PC-3 (cell line): ENCODE measurements at places on chromosomes 5 and 9. TPM values are rescaled to one million over a fixed set of nuclear protein-coding genes. Genes with fewer than 3 reads are reported as not detected.

- DNase-seq, result peak; percentile 4
These were observed 266.2 kb downstream of the SPATA31D1 start for GRCh38 chr9:82254646-82255367.

DNA sequence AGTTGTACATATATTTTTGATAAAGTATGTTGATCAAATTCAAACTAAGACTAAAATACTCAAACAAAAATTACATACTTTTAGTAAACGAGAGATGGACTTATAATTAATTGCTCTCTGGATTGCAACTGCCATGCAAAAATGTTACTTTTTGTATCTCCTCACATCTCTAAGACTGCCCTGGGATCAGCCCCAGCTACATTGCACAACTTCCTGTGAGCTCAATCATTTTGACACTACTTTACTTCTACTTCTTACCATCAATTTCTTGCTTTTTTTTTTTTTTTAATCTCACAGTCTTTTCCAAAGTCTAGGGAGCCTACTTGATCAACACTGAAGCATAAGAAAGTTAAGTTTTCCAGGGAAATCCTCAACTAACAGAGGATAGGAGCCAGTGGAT lies 506.0 kb upstream of the CDH10 start:
- no peak for DNase-seq

The GRXCR2 gene
- total RNA-seq, result not detected in 2 replicates

DNA sequence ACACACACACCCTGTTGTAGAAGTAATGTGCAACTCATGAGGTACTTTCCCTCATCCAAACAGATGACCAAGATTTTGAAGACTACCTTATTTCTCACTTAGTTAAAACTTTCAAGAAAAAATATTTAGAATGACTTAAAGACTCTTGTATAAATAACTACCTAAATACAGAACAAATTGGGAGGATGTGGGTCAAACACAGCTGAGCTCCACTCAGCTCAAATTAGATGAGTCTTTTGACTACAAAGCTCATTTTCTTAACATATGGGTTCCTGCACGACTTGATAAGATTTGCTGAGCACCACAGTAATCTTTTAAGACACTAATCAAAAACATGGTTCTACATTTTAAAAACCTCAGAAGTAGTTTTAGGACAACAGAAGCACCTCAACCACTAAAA lies 8.9 kb downstream of the MTX3 start:
- no peak for DNase-seq

The TRIM36 gene
- 0.15 TPM in 1 of 2 replicates, not detected in the other for total RNA-seq

DNA sequence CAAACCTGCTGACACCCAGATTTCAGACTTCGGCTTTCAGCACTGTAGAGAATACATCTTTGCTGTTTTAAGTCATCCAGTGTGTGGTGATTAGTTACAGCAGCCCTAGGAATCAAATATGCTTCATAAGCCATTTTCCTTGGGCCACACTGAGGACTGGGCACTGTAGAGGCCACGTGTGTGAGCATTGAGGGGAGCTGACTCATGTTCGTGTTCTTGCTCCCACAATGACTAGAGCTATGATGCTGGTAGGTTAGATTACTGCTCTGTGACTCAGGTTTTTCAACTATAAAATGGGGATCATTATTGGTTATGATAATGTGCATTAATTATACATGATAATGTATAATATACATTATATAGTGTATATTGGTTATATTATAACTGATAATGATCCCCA lies 96.5 kb upstream of the PALM2AKAP2 start:
- DNase-seq, result peak; percentile 5
